ENCODE measurements at places on chromosomes 7 and 10.

DNA sequence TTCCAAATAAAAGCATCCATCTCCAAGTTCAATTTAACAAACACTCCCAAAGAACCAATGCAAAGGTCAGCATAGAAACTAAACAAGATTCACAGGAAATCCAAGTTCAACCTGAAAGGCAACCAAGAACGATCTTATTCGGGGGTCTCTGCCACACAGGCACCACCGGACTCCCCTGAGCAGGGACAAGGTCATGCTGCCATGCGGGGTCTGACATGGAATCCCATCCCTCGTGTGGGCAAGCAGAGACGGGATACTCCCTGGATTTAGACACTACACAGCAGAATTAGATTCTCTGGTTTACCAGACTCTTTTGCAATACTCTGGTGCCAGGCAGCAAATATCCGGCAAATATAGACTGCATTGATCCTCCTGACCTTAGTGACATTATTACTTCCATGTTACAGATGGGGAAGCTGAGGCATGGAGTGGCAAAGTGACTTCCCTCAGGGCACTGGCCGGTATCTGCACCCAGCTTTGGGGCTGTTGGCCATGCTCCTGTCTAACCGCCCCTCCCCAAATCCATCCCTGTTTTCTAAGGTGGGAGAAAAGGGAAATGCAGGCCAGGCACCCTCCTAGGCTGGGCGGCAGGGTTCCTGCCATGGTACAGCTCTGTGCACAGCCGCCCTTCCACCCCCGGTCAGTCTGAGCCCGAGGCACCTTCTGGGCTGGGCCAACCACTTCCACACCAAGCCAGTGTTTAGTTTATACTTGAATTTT is 111.8 kb downstream of the VIPR2 start:
- DNase-seq, result no peak

DNA sequence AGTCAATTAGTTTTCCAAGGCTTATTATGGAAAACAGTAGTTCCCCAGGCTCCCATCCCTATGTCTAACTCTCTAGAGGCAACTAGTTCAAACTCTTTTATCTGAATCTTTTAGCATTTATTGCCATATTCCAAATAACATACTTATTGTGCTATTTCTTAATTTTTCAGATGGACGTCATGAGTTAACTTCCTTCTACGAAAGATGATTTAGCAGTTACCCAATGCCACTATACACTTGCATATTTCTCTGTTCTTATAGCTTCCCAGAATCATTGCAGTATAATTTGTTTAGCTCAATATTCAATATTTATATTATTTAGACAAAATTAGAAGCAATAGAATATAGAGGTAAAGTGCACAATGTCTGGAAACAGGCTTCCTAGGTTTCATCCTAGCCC is 52.8 kb downstream of the REEP3 start:
- DNase-seq, result no peak

DNA sequence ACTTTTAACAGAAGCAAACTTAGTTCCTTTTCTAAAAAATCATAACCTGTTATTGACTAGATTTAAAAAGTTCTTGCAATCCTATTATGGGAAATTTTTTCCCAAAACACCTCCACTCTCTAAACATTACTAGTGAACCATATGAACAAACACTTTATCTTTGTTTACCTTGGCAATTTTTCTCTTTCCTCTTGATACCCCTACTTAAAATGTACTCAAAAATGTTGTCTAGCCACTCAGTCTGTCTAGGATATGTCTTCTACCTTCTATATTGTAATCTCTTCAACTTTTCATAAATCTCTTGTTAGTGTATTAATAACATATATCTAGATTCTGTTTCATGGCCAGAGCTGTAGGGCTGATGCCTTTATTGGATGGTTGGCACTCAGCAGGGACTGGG is 630.0 kb upstream of the GRM3 start:
- DNase-seq, result no peak

GRCh38 chr7:127822822-127823508 is 171.0 kb downstream of the SND1 start:
- DNase-seq, result no peak

DNA sequence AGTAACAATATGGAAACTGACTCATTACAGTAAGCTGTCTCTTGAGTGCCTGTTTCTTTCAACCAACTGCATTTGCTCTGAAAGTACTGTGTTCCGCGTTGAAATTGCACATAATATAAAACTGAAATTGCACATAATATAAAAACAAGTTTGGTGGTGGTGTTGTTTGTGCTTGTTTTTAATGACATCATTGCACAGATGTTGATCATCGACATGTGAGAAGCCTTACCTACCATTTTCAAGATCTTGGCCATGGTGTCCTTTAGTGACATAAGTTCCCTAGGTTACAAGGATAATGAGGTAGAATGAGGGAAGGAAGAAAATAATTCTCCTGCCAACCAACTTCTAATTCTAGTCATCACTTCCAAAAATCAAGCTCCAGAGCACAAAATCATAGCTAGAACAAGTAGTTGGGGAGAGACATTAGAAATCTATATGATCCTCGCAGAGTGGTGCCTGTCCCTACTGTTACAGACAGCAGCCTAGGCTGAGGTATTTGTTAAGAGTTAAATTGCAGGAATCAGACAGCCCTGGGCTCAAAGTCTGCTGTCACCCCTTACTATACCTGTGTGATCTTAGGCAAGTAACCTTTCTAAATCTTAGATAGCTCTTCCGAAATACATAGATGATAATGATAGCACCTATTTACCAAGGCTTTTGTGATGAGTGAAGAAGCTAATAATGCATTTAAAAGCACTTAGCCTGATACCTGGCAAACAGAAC is 29.3 kb downstream of the DOCK4 start:
- DNase-seq, result no peak

DNA sequence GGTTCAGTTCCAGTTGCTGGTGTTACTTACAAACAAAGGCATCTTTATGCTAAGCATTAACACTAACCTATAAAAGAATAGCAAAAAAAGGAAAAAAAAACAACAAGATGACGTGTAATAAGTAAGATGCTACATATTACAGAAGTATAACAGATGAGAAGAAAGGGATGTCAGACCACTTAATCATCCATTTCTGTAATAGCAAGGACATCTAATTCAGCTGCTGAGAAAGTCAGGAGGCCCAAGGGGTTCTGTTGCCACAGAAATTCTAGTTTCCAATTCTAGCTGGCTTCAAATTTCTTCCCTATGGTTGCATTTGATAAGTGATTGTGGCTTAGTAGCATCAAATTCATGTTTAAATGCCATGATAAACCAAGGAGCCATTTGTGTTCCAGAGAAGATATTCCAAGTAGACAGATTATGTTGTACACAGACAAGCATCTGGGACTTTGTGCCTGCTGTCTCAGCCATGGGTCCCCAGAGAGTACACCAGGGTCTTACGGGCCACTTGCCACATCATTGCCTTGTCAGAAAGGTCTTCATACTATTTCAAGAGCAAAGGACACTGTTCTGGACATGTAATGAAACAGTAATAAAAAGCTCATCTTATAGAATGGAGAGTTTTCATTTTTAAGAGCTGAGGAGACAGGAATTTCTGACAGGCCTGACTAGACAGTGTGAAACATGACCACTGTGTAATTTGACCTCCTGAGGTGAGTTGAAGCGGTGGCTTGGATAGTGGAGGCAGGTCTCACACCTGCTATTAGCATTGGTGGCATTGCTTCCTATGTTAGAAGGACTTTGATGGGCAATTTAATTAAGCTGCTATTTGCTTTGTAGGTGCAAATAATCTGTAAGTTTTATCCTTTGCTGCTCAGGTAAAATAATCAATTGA is 4.2 kb upstream of the ASB4 start:
- no peak for DNase-seq

DNA sequence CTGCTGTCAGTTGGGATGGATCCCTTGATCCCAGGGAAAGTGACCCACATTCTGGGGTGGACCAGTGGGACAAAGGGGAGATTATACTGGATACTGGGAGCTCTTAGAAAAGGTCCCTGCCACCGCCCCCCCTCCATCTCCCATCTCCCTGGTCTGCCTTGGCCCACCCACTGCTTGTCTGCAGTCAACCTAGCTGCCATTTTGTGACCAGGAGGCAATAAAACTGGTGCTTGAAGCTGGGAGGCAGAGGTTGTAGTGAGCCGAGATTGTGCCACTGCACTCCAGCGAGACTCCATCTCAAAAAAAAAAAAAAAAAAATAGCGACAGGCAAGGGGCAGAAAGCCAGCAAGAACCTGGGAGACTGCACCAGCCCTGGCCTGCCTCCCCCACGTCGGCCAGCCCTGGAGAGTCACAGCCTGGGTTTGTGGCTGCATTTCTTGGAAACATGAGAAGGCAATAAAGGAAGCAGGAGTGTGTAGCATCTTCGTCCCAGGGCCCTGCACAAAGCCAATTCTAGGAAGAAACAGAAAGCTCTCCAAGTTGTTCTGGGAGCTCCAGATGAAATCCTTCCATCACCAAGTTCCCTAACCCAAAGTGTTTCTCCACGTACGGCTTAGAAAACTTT is 4.7 kb upstream of the ARPC1B start:
- no peak for DNase-seq

GRCh38 chr7:2792856-2793487 is 51.1 kb downstream of the GNA12 start:
- DNase-seq, result no peak

DNA sequence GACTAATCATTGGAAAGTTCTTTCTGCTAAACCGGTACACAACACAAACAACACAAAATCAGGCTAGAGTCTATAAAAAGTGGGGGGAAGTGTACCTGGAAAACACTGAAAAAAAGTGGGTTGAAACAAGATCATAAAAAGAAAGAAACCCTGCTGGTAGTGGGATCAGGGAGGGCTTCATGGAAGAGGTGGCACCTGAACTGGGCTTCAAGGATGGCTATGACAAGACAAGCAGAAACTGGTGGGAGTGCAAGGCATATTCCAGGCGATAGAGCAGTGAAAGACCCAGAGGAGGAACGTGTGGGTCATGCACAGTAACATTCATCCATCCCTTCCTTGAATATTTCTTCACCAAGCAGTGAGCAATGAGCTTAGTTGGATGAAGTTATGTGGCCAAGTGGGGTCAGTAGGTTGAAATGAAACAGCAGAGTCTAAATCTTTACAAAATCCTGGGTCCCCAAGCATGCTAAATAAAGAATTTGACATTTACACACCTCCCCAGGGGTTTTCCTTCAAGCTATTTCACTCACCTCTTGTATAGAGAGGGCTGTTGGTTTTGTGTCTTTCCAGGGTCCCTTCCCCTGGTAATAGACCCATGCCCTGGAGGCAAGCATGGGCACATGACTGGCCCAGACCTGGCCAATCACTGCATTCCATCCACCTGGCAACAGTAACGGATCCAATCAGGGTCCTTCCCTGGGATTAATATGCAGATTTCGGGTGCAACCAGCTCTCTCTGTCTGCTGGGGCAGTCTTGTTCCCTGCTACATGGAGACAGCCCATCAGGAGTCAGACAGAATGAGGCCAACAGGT is 38.2 kb downstream of the SPOCK2 start:
- no peak for DNase-seq

GRCh38 chr10:20299034-20299736 is 483.0 kb downstream of the PLXDC2 start:
- DNase-seq, result no peak

DNA sequence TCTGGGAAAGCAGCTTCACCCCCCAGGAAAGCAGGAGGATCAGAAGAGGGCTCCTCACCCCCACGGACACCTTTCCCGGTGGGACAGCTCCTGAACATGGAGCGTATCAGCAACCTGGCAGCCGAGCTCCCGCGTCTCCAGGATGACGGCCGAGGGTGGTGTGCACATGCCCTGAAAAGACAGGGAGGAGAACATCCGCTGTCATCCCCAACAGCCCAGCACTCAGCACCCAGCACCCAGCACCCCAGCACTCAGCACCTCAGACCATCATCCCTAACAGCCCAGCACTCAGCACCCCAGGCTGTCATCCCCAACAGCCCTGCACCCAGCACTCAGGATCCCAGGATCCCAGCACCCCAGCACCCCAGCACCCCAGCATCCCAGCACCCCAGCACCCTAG is 3.9 kb upstream of the CFAP46 start:
- no peak for DNase-seq

- no peak for DNase-seq
Observed at GRCh38 chr7:94333810-94334209, 60.9 kb upstream of the COL1A2 start.

DNA sequence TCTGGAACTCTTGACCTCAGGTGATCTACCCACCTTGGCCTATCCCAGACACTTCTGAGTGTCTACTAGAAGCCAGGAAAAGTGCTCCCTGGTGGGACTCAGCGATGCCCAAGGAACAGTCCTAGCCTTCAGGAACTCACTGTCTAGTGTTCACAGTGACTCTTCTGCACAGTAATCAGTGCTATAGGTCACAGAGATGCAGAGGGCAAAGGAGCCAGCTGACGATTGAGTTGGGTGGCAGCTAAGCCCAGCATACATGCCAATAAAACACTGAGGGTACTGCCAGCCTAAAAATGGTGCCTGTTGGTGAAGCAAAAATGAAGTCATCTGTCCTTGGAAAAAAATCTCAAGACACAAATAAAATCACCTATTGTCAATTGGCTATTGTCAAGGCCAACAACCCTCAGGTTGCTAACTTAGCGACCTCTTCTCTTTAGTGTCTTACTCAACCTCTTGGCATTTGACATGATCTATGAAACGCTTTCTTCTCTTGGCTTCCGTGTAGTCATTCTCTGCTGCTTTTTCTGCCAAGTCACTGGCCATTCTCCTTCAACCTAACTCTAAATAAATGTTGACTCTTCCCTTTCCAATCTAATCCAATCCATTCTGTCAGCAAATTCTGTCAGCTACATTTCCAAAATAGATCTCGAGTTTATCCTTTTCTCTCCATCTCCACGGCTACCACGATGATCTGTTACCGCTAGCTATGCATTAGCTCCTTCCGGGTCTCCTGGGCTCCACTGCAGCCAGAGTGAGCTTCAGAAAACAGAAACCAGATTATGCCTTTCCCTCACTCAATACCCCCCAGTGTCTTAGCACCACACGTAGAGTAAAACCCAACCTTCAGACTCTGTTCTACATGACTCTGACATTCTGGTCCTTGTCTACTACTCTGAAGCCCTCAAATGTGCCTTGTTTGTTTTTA is 99.2 kb downstream of the ATXN7L1 start:
- no peak for DNase-seq

DNA sequence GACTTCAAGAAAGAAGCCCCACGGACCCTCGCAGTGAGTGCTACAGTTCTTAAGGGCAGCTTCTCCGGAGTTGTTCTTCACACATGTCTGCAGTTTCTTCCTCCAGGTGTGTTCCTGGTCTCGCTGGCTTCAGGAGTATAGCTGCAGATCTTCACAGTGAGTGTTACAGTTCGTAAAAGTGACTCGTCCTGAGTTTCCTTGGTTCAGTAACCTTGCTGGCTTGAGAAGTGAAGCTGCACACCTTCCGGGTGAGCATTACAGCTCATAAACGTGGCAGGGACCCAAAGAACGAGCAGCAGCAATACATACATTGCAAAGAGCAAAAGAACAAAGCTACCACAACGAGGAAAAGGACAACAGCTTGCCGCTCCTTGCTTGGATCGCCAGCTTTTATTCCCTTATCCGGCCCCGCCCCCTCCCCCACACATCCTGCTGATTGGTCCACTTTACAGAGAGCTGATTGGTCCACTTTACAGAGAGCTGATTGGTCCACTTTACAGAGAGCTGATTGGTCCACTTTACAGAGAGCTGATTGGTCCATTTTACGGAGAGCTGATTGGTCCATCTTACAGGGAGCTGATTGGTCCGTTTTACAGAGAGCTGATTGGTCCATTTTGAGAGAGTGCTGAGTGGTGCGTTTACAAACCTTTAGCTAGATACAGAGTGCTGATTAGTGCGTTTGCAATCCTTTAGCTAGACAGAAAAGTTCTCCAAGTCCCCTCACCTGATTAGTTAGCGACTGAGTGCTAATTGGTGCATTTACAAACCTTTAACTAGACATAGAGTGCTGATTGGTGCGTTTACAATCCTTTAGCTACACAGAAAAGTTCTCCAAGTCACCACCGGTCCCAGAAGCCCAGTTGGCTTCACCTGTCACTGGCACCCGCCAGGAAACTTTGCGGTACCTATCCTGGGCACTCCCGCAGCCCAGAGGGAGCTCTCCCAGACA is 165.3 kb downstream of the AGMO start:
- no peak for DNase-seq
